Left kidney (tissue), 8 donors: ENCODE measurements at places on chromosomes 11 and 22. TPM values are rescaled to one million over a fixed set of nuclear protein-coding genes. Genes with fewer than 3 reads are reported as not detected.

DNA sequence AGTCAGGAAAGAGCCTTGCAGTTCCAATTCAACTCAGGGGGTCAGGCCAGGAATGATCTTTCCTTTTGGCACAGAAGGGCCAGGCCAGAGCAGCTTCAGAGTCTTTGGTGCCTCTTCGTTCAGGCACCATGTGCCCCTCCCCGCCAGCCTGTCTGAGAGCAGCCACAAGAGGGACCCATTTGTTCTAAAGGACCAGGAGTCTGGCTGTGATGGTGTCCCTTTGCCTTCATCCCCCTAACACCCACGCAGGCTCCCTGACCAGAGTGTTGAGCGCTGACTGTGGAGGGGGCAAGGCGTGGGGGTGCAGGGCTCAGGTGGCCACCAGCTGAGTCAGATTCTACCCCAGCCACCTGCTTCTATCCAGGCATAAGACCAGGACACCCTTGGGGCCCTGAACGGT lies 156.4 kb downstream of the TTC17 start:
- DNase-seq = no peak

DNA sequence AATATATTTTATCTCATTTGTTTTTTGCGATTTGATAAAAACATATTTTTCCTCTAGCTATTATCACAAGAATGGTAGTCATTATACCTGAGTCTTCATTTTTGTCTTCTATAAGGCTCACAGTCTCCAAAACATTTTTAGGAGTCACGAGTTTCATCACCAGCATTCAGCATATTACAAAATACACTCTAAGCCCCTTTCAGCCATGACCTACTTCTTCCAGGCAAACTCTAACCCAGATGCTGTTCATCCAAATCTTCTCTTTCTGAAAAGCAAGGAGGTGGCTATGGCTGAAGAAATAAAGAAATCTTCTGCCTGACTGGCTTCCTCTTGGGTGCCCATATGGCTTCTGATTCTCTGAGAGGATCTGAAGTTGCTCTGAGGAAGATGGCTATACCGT lies 35.7 kb upstream of the USP47 start:
- no peak for DNase-seq

GRCh38 chr11:47616726-47617416 lies 22.7 kb upstream of the C1QTNF4 start:
- peak; percentile 51 for DNase-seq

DNA sequence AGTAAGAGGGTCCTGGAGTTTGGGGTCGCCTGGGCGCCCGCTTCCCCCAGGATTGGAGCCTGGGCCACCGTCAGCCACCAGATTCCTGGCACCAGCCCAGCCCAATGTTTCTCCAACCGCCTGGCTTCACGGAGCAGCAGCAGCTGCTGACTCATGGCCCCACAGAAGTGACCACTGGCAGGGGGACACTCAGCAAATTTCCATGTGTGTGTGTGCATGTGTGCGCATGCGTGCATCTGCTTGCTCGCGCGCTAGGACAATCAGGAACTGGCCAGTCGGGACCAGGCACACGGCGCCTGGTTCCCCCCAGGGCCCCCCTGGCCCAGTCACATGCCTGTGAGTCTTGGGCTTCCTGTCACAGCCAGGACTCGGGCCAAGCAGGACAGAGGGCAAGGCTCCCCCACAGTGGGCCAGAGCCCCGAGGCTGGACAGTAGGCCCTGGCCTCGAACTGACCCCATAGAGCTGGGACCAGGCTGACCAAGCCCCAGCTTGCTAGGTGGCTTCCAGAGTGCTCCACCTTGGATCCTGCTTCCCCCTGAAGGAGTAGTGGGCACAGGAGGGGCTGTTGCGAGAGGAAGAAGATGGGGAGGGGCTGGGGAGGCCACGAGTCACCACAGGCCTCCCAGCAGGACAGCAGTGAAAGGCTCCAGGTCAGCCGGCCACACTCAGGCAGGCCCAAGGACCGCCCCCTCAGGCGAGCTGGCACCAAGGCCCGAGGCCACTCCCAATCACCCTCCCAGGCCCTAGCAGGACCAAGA lies 3.2 kb downstream of the CTSD start:
- DNase-seq = no peak

GRCh38 chr22:47872761-47873535 lies 1110.5 kb downstream of the TBC1D22A start:
- no peak for DNase-seq

GRCh38 chr11:9130297-9130696 lies 38.9 kb upstream of the SCUBE2 start:
- no peak for DNase-seq

- no peak for DNase-seq
Measured at GRCh38 chr22:23415490-23415851, 164.6 kb downstream of the IGLL1 start.

DNA sequence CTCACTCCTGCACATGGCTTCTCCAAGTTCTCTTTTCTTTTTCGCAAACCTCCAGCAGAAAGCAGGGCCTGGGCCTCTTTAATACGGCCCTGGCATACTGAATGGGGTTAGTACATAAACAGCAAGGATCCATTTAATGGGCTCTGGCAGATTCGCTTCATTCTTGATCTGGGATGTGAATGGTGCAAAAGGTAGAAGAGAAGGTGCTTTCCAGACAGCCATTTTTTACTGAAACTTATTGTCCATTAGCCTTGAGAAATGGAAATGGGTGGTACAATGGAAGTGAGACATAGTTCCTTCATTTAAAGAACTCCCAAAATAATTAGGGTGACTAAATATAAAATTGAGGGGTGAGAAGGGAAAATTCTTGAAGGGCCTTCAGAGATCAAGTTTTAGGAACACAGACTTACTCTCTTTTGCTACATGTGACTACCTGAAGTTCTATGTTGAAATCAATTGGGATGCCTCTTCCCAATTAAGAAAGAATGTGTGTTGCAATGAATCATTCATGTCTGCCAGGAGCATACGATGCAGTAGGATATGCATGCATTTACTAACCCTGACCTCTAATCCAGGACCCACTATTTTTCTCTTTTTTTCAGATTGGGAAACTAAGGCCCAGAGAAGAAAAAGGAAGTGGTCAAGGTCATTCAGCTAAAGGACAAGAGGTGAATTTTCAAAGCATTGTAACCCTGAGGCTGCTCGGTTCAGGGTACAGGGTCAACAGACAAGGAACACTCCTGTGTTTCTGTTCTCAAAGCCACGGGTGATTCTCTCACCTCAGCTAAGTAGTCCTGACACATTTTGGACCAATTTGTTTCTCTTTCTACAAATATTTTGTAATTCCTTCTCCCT lies 144.1 kb downstream of the BBOX1 start:
- no peak for DNase-seq

- no peak for DNase-seq
Measured at GRCh38 chr11:45798793-45799441, 6.0 kb upstream of the SLC35C1 start.

DNA sequence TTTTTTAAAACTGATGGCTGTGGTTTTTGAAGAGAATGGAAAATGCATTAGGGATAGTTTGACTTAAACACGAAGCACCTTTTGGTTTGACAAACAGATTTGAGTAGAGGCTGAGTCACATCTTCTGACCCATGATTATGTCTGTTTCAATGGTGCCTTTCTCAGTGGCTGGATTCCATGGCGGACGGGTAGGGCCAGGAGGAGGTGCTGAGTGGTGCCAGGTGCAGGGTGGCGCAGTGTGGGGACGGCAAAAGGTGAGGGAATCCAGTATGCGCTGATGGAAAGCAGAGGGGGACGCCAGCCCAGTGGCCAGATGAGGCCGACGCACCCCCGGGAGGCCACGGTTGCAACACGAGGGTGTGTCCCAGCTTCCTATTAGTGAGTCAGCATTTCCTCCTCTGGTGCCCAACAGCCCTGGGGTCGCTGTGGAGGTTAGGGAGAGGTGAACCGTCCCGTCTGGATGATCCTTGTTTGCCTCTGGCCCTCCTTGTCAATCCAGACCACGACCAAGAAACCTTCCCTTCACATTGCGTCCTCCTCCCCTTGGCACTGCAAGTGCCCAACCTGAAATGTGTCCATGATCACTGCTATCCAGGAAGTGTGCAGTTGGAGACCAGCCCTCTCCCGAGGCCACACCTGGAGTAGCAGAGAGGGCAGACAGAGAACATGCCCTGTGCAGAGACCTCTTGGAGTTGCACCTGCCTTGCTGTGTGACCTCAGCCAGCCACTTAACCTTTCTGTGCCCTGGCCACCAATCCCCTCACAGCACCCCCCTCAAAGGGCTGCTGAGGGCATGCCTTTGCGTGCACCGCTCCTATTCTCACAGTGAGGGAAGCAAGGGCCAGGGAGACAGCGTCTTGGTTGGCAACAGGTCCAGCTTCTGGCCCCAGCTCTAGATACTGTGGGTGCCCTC lies 32.5 kb upstream of the ATXN10 start:
- no peak for DNase-seq

- DNase-seq = no peak
Measured at GRCh38 chr11:43542750-43543712, 137.5 kb upstream of the HSD17B12 start.

DNA sequence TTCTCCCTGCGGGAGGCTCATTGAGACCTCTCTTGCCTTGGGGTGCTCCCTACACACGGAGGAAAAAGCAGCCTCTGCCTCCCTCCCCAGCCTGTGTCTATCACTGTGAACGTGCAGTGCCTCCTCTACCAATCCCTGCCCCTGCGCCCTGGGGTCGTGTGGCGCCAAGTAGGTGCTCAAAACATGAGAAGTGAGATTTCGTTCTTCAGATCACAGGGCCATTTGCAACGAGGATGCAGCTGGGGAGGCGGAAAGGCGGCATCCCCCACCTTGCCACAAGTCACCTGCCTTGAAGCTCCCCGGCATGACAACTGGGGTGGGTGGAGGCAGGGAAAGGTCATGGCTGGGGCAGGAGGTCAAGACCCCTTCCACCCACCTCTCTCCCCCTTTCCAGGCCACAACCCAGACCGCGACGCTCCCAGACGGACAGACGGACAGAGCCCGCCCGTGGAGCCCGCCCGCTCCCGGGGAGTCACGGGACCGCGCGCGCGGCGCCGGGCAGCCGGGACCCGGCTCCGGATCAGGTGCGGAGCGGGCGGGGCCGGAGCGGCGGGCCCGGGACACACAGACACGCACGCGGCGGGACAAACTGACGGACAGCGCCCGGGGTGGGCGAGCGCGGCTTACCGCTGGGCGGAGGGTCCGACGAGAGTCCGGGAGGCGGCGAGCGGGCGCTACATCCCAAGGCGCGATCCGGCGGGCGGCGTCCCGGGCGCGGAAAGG lies 485 bp downstream of the KCNJ4 start:
- DNase-seq = no peak

- no peak for DNase-seq
Measured at GRCh38 chr11:73391665-73392064, 15.5 kb downstream of the RELT start.

DNA sequence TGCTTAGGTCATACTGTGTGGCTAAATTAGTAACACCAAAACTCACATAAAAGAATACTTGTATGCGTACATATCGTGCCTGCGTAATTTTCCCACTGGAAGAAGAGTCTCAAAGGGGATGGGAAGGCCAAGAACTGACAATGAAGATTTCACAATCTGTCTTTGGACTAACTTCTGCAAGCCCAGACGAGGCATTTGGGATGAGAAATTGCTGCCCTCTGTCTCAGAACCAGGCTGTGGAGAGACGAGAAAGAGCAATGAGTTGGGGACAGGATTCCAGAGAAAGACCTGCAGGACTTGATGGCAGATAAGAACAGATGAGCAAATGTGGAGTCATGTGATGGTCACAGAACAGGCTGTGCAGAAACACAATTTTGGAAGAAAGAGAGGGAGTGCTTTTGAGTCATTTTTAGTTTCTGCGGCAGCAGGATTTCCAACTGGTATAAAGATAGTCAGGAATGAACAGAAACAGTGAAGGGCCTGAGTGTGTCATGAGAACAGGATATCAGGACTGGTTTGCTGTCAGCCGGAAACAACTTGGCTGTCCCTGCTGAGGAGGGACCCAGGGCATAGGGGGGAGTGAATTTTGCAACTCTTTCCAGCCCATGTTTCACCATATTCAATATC lies 82.7 kb upstream of the CTSC start:
- DNase-seq = no peak

DNA sequence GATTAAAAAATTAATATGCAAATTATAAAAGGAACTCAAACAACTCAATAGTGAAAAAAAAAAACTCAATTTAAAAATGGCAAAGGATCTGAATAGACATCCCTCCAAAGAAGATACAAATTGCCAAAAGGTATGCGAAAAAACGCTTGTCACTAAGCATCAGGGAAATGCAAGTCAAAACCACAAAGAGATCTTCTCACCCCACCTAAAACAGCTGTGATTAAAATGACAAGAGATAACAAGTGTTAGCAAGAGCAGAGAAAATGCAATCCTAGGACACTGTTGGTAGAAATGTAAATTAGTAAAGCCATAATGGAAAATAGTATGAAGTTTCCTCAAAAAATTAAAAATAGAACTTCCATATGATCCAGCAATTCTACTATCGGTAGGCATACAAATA lies 166.3 kb upstream of the ZC3H12C start:
- no peak for DNase-seq

GRCh38 chr11:34150494-34151151 lies 45.2 kb downstream of the NAT10 start:
- no peak for DNase-seq

DNA sequence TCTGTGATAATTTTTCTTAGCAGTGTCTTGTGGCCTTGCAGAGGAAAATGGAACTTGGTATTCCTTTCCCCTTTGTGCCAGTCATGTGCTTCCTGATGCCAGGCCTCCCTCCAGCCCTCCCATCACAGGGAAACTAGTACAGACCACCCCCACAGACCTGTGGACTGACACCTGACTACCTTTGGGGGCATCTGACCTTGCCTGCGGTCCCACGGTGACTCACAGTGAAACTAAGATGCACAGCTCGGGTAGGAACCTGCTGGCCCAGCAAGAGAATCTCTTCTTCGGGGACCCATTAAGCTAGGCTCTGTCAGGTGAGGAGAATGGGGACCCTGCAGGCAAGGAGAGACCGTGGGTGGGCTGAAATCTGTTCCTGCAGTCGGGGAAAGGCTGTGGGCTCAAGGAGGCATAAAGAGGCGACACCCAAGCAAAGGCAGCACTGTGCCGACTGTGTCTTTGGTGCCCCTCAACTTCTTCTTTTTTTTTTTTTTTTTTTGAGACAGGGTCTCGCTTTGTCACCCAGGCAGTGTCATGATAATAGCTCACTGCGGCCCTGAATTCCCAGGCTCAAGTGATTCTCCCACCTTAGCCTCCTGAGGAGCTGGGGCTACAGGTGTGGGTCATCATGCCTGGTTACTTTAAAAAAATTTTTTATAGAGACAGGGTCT lies 20.8 kb upstream of the PEX26 start:
- DNase-seq = no peak

OR8H2 gene
- not detected for polyA plus RNA-seq

CDHR5 gene
- 46.0 TPM for polyA plus RNA-seq

MAPK8IP1 gene
- polyA plus RNA-seq = 8.6 TPM

VPREB3 gene
- polyA plus RNA-seq = not detected

HTR3A gene
- polyA plus RNA-seq = not detected

INSC gene
- polyA plus RNA-seq = 0.73 TPM

CCDC15 gene
- polyA plus RNA-seq = 5.6 TPM

TEX54 gene
- not detected for polyA plus RNA-seq
